Ammon's horn (tissue), 1 donor: ENCODE measurements at places on chromosomes 7 and 10.

GRCh38 chr7:111982804-111983203 is 223.4 kb downstream of the DOCK4 start:
- DNase-seq, result no peak

GRCh38 chr10:63169624-63170023 is 36.5 kb downstream of the NRBF2 start:
- no peak for DNase-seq

DNA sequence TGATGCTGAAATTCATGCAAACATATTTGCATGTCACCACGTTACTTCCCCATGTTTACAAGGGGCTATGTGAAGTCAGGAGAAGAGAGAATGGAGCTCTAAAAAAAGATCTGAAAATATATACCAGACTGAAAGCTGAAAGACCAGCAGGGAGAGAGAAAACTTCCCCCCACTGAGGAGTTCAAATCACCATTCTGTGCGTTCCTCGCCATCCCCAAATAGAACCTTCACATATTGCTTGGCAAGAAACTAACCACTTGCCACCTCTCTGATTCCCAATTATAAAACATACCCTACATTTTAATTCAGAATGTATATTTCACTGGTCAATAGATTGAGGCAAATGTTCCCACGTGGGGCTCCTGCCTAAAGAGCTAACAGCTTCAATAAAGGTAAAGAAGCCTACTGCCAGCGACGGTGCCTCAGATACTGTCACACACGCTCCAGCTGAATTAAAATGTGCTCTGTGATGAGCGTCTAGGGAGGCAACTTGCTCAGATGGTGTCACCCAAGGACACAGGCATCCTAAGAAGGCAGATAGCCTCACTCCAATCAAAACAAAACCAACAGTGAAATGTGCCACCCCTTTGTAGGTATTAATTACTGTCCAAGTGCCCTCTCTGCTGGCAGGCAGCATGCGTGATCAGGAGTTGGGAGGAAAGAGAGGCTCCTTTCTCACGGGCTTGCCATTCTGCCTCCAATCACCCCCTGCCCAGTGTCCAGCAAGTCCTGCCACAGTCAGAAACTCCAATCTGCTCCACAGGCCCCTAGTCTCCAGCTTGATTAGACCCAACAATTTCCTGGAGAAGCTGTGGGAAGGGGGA is 298.2 kb downstream of the GRID1 start:
- DNase-seq, result no peak

- no peak for DNase-seq
Measured at GRCh38 chr10:103828587-103829197, 26.7 kb downstream of the SH3PXD2A start.

GRCh38 chr7:1930381-1931065 is 260.4 kb downstream of the ELFN1 start:
- DNase-seq, result no peak

DNA sequence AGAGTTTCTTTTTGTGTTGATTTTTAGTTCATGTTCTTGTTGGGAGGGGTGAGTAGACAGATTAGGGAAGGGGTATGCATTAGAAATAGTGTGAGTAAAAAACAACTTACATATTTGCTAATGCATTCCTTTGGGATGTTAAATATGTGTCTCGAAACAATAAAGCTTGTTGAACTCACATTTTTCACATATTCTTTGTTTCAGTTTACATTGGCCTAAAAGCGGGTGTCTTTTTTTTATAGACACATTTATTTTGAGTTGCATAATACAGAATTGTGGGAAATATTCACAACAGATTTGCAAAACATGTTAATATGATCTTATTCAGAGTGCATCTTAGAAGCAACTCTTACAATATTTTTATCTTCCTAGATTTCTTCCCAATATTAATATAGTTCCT is 337.5 kb upstream of the CNTNAP2 start:
- no peak for DNase-seq

DNA sequence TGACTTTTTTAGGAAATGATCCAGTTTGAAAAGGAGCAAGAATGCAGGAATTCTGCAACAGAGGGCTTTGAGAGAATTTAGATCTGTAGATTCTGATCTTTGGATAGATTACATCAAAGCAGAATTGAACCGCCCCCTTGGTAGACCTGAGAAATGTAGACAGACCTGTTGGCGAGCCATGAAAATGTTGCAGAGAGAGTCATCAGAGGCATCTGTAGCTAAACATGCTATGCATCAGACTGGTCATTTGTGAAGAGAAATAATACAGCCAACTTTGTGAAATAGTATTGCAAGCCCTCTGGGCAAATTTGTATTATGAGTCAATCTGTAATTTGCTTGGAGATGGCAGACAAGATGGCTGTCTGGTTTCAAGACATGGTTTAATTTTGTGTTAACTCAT is 4.3 kb upstream of the C1GALT1 start:
- DNase-seq, result no peak

DNA sequence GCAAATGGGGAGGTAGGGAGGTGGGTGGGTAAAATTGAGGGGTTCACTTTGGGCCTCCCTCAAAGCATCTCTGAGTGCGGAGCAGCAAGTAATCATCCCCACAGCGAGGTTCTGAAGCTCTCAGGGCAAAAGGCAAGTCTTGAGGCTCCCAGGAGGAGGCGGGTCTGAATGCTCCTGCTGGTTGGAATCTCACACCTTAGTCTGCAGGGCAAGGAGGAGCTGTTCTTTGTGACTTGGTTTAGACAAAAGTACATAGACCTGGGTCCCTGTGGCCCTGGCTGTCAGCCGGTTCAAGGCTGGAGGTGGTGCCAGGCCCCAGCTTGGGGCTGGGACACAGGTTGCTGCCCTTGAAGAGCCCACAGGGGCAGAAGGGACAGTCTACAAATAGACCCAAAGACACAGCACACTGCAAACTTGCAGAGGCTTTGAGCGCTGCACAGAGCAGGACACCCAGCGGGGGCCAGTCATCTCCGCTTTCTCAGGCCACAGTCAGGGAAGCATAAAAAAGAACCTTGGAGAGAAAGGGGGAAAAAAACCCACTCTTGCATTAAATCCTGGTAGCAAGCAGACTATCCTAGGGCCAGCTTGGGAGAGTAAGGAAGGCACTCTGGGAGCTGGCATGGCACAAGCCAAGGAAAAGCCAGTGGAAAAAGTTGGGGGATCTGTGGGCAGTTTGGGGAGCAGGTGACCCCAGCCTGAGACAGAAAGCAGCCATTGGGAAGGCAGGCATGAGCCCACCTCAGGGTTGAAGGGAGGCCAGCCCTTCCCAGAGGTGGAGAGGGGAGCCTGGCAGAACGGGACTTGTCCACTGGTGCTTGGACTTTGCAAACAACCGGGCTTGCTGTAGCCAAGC is 926 bp upstream of the C10orf71 start:
- DNase-seq, result no peak

DNA sequence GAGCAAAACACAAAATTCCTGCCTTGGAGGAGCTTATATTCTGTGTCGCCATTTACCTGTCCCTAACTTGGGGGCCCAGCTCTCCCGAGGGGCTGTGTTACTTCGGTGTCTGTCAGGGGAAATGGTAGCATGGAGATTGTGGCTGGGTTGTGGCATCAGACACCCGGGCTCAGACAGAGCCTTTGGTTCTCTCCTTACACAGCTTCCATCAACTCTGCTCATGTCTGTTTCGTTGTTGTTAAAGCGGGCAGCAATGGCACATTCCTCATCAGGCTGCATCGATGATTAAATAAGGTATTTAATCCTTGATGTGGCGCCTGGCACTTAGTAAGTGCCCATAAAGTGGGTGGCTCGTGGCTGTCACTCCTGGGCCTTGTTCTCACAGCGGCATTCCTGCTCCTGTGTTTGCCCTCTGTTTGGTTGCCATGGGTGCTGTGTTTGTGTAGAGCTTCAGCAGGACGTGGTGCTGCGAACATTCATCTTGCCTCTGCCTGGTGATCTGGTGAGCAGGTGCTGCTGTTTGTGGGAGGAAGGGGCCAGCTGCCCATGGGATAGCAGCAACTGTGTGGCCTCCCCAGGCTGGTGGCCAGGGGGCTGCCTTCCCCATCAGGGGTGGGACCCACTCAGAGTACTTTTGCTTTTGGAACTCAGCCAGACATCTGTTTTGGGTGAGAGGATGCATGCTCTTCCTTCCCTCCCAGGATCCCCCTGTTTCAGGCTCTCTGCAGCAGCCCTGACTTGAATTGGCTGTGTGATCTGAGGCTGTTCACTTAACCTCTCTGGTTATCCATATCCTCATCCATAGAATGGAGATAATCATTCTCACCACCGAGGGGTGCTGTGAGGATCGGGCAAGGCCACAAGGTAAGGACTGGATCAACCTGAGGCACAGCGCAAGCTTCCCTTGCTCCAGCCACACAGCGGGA is 207.2 kb upstream of the SVIL start:
- DNase-seq, result no peak

- DNase-seq, result peak; percentile 8
Measured at GRCh38 chr10:90179696-90180407, 478.5 kb downstream of the KIF20B start.

GRCh38 chr10:114565066-114565465 is 93.0 kb downstream of the ABLIM1 start:
- no peak for DNase-seq

GRCh38 chr7:159004411-159004810 is 140.3 kb downstream of the VIPR2 start:
- DNase-seq, result no peak

- DNase-seq, result no peak
Measured at GRCh38 chr7:138483531-138483930, 23.5 kb downstream of the TRIM24 start.

DNA sequence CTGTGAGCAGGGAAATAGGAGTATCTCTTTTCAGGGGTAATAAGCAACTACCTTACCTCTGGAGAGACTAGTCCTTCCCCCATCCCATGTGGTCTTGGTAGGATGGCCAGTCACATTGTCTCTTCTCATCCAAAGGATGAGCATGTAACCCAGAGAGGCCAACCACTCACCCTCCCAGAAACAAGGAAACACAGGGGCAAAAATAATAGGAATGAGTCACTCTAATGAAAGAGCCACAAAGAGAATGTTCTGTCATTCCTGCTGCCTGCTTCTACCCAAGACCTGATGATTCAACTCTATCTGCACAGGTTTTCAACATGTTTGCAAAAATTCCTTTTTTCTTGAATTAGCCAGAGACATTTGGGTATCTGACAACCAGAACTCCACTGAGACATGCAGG is 99.3 kb upstream of the NFE2L3 start:
- no peak for DNase-seq

- no peak for DNase-seq
Measured at GRCh38 chr7:1121476-1121875, 33.6 kb downstream of the GPER1 start.

GRCh38 chr7:117993377-117994003 is 120.2 kb upstream of the CTTNBP2 start:
- DNase-seq, result peak; percentile 52

DNA sequence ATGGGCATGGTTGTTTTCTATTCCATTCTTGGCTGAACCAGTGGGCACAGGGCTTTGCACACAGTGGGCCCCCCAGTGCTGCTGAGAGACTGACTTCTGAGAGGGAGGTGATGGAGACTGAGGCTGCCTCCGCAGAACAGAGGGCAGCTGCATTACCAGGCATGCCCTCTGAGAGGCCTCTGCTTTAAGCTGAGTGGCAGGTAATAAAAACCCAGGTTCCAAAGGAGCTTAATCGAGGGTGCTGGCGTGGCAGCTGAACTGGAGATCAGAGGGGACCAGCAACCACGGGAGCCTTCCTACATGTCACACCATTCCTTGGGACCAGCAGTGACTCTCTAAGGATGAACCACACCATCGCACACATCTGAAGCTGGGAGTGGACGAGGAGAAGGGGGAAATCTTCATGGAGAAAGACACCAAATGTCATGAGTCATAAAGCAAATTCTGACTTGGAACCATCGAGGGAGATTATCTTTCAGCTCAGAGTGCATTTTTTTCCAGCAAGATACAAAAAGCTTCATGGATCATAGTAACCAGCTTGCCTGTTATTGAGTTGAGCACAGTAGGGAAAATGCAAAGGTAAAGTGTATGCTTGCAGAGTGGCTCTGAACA is 24.6 kb downstream of the HIPK2 start:
- DNase-seq, result no peak

DNA sequence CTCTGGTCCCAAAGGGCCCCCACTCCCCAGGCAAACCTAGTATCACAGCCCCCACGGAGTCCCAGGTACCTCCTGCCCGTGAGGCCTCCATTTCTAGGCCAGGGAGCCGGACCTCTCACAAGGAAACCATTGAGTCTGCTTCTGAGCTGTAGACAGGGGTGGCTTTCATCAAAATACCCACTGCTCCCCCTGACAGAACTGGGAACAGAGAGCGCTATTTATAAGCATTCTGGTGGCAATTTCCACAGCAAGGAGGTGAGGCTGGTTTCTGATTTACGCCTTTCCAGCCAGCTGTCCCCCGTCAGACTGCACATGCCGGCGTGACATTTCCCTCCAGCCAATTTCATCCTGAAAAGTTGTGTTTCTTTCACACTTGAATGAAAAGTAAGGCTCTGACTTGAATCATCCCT is 407.5 kb upstream of the PRKCQ start:
- peak; percentile 95 for DNase-seq

DNA sequence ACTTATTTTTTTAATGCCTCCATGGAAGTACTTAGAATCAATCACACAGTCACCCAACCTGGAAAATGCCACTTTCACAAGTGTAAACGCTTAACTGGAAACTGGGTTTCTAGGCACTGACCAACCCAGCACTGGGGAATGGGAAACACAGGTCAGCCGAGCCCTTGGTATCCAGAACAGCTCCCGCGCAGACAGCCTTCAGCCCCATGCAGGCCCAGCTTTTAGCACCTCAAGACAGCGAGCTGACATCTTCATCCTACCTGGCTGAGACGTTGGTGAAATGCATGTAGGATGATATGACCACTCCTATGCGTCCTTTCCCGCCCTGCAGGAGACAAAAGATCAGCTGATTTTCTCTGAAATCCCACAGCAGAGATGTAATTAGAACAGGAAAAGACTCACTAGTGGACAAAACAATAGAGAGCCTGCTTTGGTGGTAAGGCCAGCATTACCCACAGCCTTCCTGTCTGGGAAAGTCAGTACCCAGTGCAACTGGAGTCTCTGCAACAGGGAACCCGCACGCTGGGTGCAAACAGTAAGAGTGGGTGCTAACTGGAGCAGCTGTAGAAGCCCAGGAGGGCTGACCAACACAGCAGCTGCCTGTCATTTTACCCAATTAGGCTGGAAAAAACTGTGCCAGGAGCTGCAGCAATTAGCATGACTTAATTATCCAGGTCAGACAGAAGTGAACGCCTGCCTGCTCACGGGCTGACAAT is 153.7 kb downstream of the TNS3 start:
- no peak for DNase-seq

DNA sequence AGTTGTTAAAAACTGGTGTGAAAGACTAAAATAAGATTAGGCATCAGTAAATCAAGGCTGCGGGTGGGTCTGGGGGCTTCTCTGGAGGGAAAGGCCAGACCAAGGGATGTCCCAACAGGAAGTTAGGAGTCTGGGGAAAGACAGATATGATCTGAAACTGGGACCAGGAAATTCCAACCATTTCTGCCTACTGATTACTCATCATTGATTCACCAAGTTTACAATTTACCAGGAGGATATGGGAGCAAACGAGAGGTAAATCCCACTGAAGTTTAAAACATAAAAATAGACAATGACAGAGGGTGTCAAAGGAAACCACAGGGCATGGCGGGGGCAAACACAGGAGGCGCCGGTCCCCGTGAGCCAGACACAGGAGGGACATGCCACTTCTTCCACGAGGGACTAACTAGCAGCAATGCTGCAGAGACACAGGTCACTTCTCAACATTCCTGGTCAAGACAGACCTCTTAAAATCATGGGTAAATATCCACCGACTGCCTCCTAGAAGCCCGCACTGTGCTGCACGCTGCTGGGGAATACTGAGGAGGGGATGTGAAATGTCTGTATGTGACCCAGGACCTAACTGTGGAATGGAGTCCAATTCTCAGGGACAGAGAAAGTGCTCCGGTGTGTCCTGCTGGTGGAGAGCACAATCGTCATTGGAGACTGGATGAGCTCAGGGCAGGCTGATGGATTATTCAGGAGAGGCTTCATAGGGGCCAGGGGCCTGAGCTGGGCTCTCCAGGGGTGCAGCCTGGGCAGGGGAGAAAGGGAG is 153.4 kb upstream of the KLF14 start:
- no peak for DNase-seq
